ENCODE measurements at places on chromosomes 6 and 20. TPM values are rescaled to one million over a fixed set of nuclear protein-coding genes. Genes with fewer than 3 reads are reported as not detected.
A peak's percentile ranks its signal among the peaks of the same experiment; 100 is the strongest.

GRCh38 chr20:24148372-24148771 is 159.8 kb upstream of the GGTLC1 start:
- no peak for DNase-seq

GRCh38 chr6:106315765-106316374 is 9.7 kb downstream of the ATG5 start:
- no peak for DNase-seq

DNA sequence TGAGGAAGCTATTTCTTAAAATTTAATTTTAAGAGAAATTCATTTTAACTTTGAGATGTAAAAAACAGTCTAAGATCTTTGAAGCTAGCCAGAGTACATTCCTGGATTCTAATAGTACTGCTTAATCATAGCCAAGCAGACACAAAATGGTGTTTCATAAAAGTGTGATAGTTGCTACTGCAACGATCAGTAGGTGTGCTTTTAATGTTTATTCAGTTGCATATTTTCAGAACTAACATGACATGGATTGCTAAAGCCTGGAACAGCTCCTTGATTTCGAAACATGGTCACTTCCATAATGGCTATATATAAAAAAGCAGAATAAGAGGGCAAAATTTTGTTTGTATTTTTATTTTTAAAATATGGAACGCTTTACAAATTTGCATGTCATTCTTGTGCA is 35.5 kb downstream of the SESN1 start:
- DNase-seq: no peak

- no peak for DNase-seq
Measured at GRCh38 chr20:32839982-32840285, 18.8 kb upstream of the EFCAB8 start.

- no peak for DNase-seq
Measured at GRCh38 chr6:490251-491037, 98.9 kb downstream of the IRF4 start.

DNA sequence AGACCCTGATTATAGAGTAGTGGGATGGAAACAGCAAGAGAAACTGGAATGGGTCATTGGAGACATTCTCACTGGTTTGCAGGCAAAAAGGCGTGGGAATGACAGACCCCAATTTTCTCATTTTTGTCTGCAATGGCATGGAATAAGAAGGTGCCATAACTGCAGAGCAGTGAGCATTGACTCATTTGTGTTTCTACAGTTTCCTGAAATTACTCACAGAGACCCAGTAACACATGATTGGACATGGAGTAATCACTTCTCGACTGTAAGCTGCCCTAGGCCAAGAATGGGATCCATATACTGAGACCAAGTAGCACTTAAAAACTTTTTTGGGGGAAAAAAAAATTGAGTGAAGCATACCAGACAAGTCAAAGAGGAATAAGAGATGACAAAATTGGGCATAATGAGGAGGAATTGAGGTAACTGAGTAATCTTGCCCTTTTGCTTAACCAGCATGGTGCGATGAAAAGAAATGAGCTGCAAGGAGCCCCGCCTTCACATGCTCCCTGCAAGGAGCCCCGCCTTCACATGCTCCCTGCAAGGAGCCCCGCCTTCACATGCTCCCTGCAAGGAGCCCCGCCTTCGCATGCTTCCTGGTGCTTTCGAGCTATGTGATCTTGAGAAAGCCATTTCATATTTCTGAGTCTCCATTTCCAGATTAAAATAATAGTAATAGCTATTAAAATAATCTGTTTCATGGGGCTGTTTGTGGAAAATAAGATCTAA is 44.1 kb downstream of the NHSL1 start:
- no peak for DNase-seq

GRCh38 chr6:135586844-135587243 is 89.3 kb upstream of the AHI1 start:
- DNase-seq: no peak

DNA sequence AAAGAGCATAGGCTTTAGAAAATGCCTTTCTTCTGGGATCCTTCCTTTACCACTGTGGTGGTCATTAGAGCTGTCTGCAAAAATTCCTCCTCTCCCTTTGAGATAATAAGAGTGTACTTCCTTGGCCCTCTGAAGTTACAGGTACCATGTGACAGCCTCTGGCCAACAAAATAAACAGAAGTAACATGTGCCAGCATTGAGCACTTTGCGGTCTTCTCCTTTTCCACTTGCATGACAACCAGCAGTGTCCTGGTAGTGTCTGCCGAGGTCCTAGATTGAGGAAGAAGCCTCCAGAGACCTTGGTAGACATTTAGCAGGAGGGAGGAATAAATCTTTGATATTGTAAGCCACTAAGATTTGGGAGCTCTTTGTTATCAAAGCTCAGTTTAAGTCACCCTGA is 87.5 kb upstream of the ARID1B start:
- DNase-seq: no peak

- no peak for DNase-seq
Measured at GRCh38 chr6:112909781-112910180, 562.7 kb downstream of the RFPL4B start.

- DNase-seq: no peak
Measured at GRCh38 chr6:122438975-122439374, 32.6 kb downstream of the SERINC1 start.

- DNase-seq: no peak
Measured at GRCh38 chr20:2399390-2399789, 18.7 kb downstream of the TGM6 start.

- DNase-seq: no peak
Measured at GRCh38 chr6:15506066-15506465, 156.8 kb downstream of the DTNBP1 start.

GRCh38 chr6:56838016-56838555 is 116.8 kb upstream of the BEND6 start:
- no peak for DNase-seq

GRCh38 chr20:25544311-25544710 is 41.0 kb downstream of the NINL start:
- DNase-seq: no peak

DNA sequence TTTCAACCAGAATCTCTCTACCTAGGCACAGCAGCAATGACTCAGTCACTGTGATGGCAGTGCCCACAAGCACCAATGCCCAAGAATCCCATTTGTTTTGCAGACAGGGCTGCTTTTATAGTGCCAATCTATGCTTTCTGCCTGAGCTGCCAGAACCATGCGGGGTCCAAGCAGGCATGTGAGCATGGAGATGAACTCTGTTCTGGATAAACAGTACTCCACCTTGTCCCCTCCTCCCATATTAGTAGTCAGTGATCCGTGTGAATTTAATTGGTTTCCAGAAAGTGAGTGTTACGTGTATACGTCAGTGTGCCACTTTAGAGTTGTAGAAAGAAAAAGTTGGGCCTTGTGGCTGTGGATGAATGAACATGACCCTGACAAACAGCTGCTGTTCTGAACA is 79.4 kb downstream of the SASH1 start:
- DNase-seq: no peak

DNA sequence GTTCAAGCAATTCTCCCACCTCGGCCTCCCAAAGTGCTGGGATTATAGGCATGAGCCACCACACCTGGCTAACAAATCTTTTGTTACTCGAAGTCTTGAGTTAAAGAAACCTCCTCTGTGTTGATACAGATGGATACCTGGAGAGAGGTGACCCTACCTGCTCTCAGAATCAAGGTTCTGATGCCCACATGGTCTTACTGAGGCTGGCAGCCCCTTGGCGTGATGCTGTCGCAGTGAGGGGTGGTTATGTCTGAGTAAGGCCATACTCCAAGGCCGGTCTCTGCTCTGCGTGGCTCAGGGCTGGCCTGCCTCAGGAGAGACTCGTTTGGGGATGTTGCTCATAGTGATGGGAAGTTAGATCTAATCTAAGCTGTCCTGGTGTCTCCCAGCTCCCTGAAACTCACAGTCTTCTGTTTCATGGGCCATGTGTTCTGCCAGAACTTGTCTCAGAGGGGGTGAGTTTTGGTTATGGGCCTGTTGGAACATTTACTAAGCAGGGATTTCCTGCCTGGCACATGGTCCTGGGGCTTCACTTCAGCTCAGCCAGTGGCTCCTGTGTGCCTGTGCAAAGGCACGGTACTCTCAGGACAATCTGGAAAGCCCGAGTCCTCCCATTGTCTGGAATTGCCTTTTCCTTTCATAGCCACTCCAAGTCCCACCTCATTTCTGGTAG is 17.5 kb upstream of the TRAF3IP2 start:
- DNase-seq: no peak

DNA sequence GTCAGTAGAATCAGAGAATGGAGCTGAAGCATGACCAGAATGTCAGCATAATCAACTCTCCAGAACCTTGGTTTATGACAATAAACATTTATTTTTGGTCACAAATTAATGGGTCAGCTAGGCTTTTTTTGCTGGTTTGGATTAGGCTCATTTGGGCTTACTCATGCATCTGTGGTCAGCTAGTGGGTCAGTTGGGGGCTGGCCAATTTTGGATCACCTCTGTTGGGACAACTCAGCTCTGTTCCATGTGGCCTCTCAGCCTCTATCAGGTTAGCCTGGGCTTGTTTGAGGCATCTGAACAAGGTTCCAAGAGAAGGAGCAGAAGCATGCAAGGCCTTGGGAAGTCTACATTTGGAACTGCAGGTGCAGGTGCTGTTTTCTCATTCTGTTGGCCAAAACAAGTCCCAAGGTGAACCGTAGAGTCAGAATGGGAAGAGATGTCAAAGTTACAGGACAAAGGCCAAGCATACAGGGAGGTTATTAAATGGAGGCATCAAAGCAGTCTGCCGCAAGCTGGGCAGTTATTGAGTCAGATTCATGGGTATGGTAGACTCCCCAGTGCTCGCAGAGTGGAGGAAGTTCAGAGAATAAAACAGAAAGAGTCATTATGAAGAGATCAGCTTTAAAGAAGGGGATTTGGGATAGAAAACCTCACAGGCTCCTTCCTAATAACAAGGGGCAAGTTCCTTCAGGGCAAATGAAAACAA is 173.0 kb downstream of the PLCB4 start:
- no peak for DNase-seq

DNA sequence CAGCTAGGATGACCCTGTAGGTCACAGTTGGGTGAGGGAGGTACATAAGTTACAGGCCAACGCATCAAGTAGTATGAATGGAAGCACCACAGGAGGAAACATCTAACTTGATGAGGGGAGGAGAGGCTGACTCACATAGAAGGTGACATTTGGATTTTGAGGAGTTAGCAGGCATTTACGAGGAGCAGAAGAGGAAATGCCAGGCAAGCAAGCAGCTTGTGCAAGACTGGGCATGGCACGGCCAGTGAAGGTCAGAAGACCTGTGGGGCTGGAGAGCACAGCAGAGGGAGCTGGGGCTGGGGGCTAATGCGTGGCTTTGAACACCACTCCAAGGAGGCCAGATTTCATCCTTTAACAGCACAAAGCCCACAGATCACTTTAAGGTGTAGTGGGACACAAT is 37.8 kb downstream of the MUC22 start:
- DNase-seq: no peak

GRCh38 chr6:167941822-167942221 is 55.6 kb upstream of the KIF25 start:
- no peak for DNase-seq

DNA sequence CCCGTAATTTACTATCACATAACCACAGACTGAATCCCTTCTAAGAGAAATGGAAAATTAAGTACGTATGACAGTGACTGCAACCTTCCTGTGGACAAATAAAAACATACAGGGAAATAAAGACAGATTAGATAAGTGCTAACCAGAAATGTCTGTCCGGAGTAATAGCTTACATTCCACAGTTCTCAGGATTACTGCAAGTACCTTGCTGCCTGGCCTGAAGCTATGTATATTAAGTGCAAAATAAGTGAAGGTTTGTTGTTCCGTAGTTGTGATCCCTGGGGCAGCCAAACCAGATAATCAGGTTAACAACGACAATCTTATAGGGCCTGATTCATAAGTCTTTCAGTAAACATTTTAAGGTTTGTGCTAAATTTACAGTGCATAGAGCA is 2.8 kb downstream of the NEDD9 start:
- DNase-seq: no peak

- DNase-seq: no peak
Measured at GRCh38 chr6:77313595-77313994, 149.7 kb downstream of the HTR1B start.

- no peak for DNase-seq
Measured at GRCh38 chr20:50578061-50578777, 68.0 kb downstream of the PTPN1 start.

- DNase-seq: no peak
Measured at GRCh38 chr6:161547617-161548016, 273.8 kb upstream of the AGPAT4 start.

DNA sequence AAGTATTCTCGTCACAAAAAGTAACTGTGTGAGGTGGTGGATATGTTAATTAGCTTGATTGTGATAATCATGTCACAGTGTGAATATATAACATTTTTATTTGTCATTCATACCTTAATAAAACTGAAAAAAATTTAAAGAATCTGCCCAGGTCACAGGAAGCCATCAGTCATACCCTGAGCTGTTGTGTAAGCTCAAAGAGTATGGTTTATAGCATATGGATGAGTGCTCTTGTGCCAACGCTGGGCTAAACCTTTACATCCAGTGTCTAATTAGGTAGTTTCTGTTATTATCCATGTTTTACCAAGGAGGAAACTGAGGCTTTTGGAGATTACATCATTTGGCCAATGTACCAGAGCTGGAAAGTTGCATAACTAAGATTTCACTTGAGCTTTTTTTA is 11.4 kb downstream of the PKIG start:
- DNase-seq: no peak

GRCh38 chr6:152206072-152206818 is 398.8 kb downstream of the ESR1 start:
- DNase-seq: peak; percentile 30

GRCh38 chr20:5085380-5085779 is 34.4 kb downstream of the PCNA start:
- DNase-seq: no peak

DNA sequence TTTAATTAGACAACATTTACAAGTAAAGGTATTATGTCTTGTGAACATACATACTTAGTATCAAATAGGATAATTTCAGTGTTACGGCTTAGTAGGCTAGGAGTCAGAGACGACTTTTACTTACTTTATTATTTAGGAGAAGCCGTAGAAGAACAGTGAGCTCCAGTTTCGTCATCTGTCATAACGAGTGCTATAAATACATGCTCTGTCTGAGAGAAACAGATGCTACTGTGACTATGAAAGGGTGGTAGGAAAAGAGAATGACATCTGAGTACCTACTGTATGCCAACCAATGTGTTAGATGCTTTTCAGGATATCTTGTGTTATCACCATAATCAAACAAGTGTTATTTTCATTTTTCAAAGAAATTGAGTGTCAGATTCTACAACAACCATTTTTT is 119.0 kb downstream of the EYA4 start:
- DNase-seq: no peak

Gene HCK
- 6.7 TPM for total RNA-seq

Gene ZNF311
- 0.58 TPM for total RNA-seq

Gene CSNK2A1
- 57.4 TPM for total RNA-seq

Gene HRH3
- 0.08 TPM for total RNA-seq

Gene MYO6
- total RNA-seq: 19.9 TPM

Gene CAP2
- 2.9 TPM for total RNA-seq

Gene CST2
- 0.28 TPM for total RNA-seq

All from pancreas (tissue), 10 donors.